ENCODE measurements at places on chromosomes 2 and 18.
A peak's percentile ranks its signal among the peaks of the same experiment; 100 is the strongest.

DNA sequence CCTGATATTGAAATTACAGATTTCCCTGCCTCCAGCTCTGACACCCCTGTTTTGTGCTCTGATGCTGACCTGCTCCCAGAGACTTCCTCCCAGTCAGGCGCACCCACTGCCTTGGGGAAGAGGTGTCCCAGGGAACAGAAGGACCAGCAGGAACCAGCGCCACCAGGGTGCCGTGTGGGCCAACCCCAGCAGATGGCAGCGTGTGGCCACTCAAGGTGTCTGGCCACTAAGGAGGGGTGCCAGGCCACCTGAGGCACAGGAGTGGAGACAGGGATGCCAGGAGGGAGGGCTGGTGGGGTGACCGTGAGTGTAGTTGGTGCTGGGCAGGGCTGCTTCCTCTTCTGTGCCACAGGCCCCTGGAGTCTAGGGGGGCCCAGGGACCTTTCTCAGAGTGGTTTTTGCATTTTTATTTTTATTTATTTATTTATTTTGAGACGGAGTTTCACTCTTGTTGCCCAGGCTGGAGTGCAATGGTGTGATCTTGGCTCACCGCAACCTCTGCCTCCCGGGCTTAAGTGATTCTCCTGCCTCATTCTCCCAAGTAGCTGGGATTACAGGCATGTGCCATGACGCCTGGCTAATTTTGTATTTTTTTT lies 56.0 kb downstream of the TEX44 start:
- peak; percentile 28 for DNase-seq

DNA sequence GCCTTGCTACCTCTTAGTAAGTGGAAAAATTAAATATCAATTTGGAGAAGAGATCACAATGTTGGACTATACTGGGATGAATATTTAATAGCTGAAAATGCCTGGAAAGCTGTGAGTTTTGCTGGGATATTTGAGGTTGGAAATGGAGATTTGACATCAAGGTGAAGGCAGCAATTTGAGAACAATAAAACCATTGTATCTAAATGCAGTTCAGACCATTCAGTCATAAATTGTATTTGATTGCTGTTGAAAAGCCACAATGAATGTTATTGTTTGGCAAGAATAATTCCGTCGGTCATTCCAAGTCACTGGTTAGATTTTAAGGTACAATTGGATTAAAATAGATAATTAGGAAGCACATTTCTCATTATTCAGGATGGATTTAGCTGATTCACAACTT lies 325.6 kb downstream of the HRH4 start:
- no peak for DNase-seq

DNA sequence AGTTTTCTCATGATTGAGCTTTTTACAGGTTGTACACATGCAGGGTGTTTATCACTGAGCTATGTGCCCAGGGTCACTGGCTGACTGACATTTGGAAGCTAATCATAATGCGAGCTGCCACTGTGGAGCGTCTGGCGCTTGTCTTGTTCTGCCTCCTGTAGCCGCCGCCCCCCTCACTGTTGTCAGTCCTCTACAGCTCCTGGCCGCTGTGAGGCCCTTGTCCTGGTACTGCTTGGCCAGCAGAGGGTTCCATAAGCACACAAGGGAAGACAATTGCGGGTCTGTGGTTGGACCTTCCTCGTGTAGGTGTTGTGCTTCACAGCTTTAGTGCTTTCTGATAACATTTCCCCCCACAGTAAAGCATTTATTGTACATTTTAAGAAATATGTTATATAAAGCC lies 105.6 kb upstream of the LDLRAD4 start:
- no peak for DNase-seq

DNA sequence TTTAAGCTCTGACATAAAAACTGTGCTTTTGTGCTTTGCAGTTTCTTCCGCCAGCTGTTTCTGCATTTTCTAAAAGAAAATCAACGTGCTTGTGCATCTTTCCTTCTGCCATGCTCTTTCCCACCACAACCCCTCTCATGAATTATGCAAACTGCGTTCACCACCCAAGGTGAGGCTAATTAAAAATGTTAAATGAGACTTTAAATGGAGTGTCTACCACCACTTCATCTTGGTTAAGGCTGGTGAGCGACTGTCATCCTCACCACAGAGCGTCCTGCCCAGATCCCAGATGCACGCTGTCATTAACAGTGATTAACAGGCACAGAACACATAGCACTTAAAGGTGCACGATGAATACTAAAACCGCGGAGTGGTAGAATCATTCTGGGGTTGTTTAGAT lies 250.5 kb upstream of the RAB6C start:
- no peak for DNase-seq

DNA sequence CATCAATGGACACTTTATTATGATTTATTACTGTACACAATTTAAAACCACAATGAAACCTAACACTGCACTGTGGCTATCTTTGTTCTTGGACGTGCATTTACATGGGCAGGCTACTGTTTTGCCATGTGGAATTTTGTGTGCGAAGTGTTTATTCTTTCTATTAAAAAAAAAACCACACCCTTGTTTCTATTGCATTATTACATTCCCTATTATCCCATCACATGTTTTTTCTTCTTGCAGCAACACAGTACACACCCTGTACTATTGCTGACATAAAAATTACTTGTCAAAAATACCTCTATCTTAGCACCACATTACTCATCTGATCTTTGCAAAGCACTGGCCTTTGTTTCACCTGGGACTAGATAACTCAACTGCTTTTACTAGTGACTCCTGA lies 1.5 kb downstream of the RNF152 start:
- DNase-seq, result no peak

GRCh38 chr2:232485757-232486557 lies 1.7 kb downstream of the ECEL1 start:
- no peak for DNase-seq

GRCh38 chr2:179749210-179749609 lies 112.2 kb downstream of the ZNF385B start:
- no peak for DNase-seq

DNA sequence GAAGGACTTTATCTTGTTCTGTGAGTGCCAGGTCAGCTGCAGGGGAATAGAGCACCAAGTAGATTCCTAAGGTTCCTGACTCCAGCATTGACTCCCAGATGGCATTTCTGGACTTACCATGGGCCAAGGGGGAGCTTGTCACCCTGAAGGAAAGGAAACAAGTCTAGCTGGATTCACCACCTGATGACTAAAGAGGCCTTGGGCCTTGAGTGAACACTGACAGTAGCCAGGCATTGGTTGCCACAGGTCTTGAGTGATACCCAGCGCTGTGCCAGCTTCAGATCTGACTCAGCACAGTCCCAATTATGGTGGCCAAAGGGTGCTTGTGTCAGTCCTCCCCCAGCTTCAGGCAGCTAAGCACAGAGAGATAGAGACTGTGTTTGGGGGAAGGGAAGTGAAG lies 40.1 kb upstream of the CAPN13 start:
- no peak for DNase-seq

DNA sequence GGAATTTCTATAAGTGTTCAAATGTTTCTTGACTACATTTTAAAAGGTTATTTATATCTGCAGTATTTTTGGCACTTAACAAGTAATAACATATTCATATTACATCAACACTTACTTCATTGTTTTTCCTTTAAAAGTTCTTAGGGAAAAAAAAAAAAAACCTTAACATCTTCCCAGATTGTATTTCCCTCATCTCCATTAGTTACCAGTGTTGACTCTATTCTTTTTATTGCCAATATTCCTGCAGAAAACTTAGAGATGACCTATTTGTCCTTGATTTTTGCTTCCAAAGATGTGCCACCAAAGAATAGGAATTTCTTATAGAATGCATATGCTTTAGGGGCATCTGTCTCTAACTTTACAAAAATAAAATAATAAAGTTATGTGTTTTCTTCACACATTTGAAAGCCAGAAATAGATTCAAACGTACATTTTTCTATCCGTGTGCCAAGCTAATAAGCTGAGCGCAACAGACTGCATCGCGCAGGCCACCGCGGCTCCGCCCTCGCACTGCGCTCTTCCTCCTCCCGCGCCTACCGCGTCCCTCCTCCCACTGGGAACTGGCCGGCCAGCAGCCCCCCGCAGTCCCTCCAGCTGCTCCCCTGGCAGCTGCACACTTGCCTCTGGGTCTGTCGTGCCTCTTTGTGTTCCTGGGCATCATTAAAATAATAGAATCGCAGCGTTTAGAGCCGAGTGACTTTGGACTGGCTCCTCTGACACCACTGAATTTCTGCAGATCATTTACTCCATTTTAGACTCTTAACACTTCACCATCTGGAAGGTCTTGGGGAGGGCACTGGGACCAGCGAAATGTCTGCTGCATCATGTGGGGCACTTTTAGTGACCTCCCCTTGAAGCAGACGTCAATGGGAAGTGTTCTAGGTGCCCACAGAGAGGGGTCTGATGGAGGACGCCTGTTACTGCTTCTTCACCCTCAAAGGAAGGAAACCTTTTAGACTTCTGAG lies 21.2 kb upstream of the NAB1 start:
- no peak for DNase-seq

DNA sequence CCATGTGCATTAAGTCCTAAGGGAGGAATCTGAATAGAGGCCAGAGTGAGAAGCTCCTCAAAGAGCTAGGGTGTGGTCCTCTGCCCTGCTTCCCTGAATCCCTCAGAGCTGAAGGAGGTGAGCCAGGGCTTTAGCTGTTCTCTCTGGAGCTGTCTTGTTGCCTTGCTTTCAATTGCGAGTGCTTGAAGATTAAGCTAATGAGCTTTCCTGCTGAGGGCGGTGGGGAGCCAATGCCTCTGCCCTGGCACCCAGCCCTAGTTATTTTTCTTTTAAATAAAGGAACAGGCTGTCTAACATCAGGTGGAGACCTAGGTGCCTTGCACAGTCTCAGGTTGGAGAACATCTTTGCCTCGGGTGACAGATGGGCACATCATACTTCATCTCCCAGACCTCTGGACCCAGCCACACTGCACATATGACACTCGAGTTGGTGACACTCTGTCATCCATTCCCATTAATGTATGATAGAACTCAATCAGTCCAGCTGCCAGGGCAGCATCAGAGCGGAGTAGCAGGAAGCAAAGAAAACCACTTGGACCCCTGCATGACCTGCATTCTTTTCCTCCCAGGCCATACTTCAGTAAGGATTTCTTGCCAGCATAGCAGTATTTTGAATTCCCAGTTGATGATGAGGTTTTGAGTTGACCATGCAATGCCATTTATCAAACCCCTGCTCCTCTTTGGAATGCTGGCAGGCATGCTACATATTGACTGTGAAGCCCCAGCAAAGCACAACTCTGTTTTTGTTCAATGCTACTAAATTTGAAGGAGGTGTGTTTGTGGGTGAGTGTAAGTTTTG lies 292.7 kb downstream of the RNF144A start:
- DNase-seq, result no peak

DNA sequence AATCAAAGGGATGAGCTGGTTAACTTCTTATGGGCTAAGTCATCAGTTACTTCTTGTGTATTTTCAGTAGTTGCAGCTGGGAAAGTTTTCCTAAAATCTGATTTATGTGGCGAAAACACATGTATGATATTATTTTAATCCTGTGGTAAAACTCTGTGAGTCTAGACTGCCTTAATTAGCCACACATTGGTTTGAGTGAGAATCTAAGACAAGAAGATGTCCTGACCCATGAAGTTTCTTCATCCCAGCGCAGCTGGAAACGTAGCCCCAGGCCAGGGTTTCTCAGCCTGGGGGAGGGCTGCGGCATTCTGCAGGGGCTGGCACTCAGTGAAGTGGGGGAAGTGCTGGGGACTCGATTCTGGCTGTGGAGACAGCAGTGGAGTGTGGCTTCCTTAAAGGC lies 44.7 kb upstream of the INHBB start:
- no peak for DNase-seq

DNA sequence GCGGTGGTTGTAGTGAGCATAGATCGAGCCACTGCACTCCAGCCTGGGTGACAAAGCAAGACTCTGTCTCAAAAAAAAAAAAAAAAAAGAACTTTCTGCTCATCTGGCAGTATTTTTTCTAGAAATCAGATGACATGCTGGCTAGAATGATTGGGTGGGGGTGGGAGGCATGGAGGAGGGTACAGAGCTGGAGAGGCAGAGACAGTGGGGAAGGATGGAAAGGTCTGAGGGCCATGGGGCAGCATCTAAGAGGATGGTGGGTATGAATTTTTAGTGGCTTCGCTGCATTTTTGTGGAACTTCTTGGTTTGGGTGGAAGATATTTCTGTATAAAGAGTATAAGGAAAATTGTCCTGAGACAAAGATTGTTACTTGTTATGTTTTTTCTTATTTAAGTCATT lies 23.3 kb downstream of the ARMC9 start:
- DNase-seq, result no peak

- no peak for DNase-seq
Observed at GRCh38 chr2:39642051-39642718, 23.5 kb upstream of the TMEM178A start.

DNA sequence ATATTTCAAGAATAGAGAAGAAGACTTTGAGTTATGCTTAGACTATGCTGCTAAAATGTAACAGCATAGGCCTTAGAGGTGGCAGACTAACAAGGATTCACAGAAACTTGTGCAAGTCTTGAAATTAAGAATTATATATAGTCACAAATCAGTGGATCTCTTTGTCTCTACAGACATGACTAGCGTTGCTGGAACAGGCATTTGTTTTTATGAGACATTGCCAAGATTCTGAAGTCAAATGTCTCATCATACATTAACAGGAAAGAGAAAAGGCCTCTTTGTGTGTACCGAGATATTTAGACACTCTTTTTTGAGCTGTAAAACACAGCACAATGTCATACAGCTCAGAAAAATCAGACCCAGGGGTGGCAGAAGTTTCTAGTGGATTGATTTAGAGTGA lies 207.1 kb downstream of the TMX3 start:
- DNase-seq, result no peak

DNA sequence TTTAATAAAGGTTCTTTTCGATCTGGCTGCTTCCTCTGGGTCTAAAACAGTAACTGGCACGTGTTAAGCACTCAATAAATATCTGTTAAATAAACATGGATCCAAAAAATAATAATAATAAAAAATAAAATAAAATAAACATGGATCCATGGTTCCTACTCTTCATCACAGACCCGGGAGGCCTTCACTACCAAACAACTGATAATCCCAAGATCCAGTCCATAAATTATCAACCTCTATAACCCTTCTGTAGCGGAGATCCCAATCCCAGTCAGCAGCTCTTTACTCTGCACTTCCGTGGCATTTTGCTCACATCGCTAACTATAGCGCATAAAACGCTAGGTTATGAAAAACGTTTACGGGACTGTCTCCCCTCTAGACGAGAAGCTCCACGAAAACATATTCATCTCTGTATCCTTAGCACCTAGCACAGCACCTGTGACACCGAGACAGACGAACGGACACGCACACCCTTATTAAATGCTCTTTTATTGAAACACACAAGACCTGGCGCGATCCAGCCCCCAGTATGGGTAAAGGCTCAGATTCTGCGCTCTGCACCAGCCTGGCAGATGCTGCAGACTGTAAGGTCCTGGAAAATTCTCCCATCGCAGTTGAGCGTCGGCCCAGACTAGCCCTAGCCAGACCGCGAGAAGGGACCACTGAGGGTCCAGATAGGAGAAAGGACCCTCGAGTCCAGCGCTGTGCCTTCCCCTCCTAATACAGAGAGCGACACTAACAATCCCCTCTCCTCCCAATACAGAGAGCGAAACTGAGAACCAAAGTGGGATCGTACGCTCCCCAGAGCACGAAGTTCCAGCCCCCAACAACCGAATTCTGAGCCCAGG lies 770 bp downstream of the NBAS start:
- DNase-seq, result no peak

GRCh38 chr2:3487028-3487425 lies 32.3 kb downstream of the ADI1 start:
- no peak for DNase-seq

- no peak for DNase-seq
Observed at GRCh38 chr2:113021312-113021711, 16.1 kb downstream of the IL36A start.
